EH (cell line): ENCODE measurements at places on chromosomes 5 and 9.

GRCh38 chr5:7078101-7078500 lies 317.8 kb upstream of the ADCY2 start:
- DNase-seq, result no peak

GRCh38 chr9:92648474-92648971 lies 21.4 kb downstream of the IPPK start:
- no peak for DNase-seq

GRCh38 chr5:54263447-54263846 lies 46.9 kb downstream of the ARL15 start:
- no peak for DNase-seq

DNA sequence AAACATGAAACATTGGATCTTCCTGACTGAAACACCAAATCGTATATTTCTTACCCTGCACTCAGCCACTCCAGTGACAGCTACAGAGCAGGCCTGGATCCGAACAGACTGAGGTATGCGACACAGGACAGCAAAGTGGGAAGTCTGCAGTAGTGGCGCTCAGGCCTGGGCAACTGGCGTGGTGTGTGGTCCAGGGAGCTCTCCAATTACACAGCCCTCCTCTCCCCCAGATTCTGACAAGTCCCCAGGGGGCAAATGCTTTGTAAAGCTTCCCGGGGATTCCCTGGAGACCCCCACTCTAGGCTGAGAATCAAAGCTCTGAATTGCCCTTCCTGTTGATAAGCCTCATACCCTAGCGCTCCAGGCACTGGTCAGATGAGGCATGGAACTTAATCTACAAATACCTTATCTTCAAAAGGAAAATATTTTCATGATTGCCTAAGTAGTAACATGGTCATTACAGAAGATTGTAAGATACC lies 104.8 kb upstream of the ERCC6L2 start:
- DNase-seq, result no peak

DNA sequence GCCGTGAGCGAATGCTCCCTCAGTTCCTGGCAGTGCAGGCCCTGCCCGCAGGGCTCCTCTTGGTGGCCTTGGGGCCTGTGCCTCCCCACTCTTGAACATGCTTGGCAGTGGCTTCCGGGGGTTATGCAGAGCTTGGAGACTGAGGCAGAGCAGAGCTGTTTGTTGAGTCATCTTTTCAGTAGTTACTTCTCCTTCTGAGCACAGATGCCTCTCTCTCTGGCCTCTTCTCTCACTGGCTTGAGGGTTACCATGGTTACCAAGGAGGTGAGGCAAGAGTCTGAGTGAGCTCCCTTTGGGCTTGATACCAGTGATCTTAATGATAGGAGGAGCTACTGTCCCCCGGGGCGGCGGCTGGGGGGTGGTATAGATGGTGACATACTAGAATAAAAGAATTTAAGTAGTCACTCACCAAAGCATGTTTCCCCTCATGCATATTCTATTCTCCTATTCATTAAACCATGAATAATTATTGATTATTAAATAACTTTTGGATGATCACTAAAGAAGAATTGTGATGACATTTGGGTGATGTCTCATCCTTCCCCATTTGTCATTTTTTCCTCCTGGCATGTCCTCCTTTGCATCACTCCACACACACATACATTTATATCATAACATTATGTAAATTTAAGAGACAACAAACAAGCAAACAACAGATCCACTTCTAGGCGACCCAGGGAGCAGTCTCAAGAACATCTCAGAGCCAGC lies 111.1 kb downstream of the ARHGAP26 start:
- peak; percentile 86 for DNase-seq

GRCh38 chr5:126483156-126483555 lies 59.9 kb downstream of the GRAMD2B start:
- DNase-seq, result peak; percentile 29

GRCh38 chr5:133873449-133873848 lies 95.0 kb downstream of the C5orf15 start:
- DNase-seq, result no peak

- no peak for DNase-seq
Measured at GRCh38 chr9:124365036-124365435, 50.2 kb downstream of the PSMB7 start.

DNA sequence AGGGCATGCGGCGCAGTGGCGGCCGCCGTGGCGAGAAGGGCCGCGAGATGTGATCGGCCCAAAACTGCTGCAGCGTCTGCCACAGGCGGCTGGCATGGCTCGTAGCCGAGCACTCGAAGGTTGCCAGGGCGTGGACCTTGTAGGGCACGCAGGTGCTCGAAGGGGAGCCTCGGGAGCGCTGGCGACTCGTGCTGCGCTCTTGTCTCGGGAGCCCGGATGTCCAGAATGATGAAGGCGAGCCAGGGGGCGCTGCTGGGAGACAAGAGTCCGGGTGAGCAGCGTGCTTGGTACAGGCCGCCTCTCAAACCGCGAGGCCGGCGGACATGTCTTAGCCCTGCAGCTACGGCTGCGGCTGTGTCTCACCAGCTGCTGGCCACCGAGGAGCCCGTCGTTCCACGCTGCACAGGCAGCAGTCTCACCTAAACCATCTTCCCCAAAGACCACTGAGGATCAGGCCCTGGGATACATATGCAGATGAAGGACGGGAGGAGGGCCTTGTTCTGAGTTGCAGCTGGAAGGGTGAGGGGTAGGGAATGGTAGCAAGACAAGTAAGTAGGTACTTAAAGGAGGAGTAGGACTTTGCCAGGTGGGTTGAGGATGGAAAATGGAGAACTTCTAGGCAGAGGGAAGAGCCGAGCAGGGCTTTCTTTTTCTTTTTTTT lies 1.7 kb downstream of the CBY3 start:
- DNase-seq, result peak; percentile 64

- no peak for DNase-seq
Measured at GRCh38 chr5:112583166-112583565, 154.5 kb upstream of the APC start.
